T-helper 2 cell treated with Interferon-gamma antibody and Interleukin-4, amounts not matched to agents 5 μg/mL and 100 μg/mL, for 36 hours (primary cell): ENCODE measurements at places on chromosomes 12 and 14.
A peak's percentile ranks its signal among the peaks of the same experiment; 100 is the strongest.

- no peak for DNase-seq
- H3K27me3 ChIP-seq = no peaks in the 10 kb centered on the region
- no peaks in the 10 kb centered on the region for H3K36me3 ChIP-seq
- H3K27ac ChIP-seq = no peak overlapping the region
- no peak overlapping the region for H3K4me3 ChIP-seq
- no peaks in the 10 kb centered on the region for H3K4me1 ChIP-seq
These were observed 145.1 kb upstream of the DIO2 start for GRCh38 chr14:80356413-80356812.

GRCh38 chr12:79933532-79934264 lies 1.2 kb downstream of the PPP1R12A start:
- peak overlapping the region; percentile 92 for H3K27ac ChIP-seq
- H3K4me3 ChIP-seq = peak overlapping the region; percentile 89
- peaks cover 14% of the 10 kb centered on the region for H3K36me3 ChIP-seq
- H3K4me1 ChIP-seq = peaks cover 42% of the 10 kb centered on the region

- no peaks in the 10 kb centered on the region for H3K36me3 ChIP-seq
- no peak overlapping the region for H3K4me3 ChIP-seq
- H3K27ac ChIP-seq = no peak overlapping the region
- no peak for DNase-seq
- no peaks in the 10 kb centered on the region for H3K27me3 ChIP-seq
These were observed 58.8 kb downstream of the PIK3C2G start for GRCh38 chr12:18320036-18320617.

DNA sequence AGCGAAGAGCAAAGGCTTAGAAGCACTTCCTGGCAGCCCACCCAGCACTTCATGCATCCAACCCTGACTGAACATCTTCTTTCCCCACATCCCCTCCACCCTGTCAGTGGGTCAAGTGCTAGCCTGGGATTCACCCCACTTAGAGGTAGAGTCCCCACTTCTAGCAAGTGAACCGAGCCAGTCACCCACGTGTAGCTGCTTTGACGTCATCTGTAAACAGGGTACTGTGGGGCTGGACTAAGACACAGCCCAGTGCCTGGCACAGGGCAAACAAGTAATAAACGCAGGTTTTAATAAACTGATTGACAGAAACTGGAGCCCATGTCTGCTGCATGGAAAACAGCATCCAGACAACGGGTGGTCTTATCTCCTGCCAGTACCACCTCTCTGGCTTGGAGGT lies 61.7 kb downstream of the ITPK1 start:
- no peaks in the 10 kb centered on the region for H3K36me3 ChIP-seq
- no peaks in the 10 kb centered on the region for H3K4me1 ChIP-seq
- no peak overlapping the region for H3K27ac ChIP-seq
- H3K4me3 ChIP-seq = no peak overlapping the region
- DNase-seq = no peak

DNA sequence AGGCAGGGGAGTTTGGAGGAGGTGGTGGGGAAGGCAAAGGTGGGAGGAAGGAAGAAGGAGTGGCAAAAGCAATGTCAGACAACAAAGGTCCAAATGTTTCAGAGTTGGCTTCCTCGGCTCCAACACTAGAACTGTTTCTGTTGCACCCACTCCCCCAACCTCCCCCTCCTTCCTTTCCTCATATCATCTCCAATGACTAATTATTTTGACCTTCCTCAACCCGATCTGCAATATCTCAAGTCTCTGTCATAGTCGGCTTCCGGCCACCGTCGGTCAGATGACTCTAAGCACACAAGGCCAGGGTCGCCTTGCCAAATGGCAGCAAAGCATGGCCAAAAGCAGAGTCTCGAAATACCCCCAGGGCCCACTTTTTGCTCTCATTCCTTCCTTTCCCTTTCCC lies 637.0 kb upstream of the TBX3 start:
- H3K4me1 ChIP-seq = no peaks in the 10 kb centered on the region
- H3K27ac ChIP-seq = no peak overlapping the region
- H3K36me3 ChIP-seq = no peaks in the 10 kb centered on the region
- H3K4me3 ChIP-seq = no peak overlapping the region
- H3K27me3 ChIP-seq = no peaks in the 10 kb centered on the region

DNA sequence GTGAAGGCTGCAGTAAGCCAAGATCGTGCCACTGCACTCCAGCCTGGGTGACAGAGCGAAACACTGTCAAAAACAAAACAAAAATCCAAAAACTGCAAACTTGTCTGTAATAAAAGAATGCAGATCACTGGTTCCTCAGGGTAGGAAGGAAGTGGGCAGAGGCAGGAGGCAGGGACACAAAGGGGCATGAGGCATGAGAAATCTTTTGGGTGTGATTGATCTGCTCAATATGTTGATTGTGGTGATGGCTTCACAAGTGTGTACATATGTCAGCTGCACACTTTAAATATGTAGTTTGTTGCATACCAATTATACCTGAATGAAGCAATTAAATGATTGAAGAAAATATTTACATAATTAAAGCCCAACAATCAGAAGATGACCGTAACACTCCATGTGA lies 117.6 kb downstream of the CMAS start:
- no peak for DNase-seq
- no peak overlapping the region for H3K4me3 ChIP-seq
- H3K4me1 ChIP-seq = peaks cover 9% of the 10 kb centered on the region
- H3K27me3 ChIP-seq = no peaks in the 10 kb centered on the region
- H3K27ac ChIP-seq = no peak overlapping the region

DNA sequence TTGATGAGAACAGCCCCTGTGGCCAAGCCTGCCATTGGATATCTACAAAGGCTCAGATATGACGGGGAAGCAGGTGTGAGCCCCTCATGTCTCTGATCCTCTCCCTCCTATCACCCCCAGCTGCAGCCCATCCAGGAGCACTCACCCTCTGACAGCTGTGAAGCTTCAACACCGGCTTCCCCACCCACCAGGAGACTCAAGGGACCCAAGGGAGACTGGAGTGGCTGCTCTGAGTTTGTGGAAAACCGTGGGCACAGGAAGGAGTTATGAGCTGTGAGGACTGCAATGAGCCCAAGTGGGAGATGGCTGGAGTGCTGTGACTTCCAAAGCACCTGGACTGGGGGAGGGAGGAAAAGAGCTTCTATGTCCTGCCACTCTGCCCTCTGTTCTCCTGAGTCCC lies 7.9 kb downstream of the IFI27L2 start:
- no peak overlapping the region for H3K27ac ChIP-seq
- no peak overlapping the region for H3K4me3 ChIP-seq
- no peaks in the 10 kb centered on the region for H3K36me3 ChIP-seq
- no peak for DNase-seq

GRCh38 chr12:22101749-22102243 lies 55.8 kb downstream of the CMAS start:
- H3K4me3 ChIP-seq = no peak overlapping the region
- no peak for DNase-seq
- no peaks in the 10 kb centered on the region for H3K36me3 ChIP-seq
- H3K4me1 ChIP-seq = peaks cover 2% of the 10 kb centered on the region

- no peaks in the 10 kb centered on the region for H3K4me1 ChIP-seq
- H3K36me3 ChIP-seq = peaks cover 13% of the 10 kb centered on the region
- H3K4me3 ChIP-seq = no peak overlapping the region
- no peaks in the 10 kb centered on the region for H3K27me3 ChIP-seq
These were observed 17.1 kb downstream of the OTUB2 start for GRCh38 chr14:94043111-94043755.

DNA sequence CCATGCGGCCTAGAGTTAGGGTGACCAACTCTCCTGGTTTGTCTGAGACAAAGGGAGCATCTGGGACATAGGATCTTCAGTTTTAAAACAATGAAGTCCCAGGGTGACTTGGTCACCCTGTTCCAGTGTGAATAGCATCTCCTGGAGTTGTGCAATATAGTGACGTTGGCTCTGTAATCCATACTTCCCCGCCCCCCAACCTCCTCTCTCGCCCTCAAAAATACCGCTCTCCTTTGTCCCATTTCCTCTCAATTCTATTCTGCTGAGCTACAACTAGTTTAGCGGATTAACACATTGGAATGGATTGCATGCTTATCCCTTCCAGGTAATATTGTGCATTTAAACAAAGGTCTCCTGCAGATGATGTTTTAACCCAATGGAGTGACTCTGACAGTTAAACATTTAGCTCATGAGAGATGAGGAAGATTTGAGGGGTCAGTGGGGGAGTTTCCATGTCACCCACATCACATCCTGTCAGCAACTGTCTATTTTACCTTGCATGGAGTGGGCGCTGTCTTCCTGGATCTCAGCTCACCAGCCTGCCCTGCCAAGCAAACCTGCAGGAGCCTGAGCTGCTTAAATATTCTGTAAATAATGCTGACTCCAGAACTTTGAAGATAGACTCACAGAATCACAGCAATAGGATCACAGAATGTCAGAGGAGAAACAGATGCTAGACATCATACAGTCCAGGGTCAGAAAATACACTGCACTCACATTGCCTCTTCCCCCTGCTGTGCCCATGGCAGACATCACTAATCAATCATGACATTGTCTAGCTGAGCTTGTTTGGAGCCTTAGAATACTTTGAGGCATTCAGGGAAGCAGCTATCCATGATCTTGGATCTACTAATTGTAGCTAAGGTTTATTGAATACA lies 43.0 kb downstream of the MAP1LC3B2 start:
- H3K4me1 ChIP-seq = peaks cover 27% of the 10 kb centered on the region
- H3K27ac ChIP-seq = peak overlapping the region; percentile 1
- no peak for DNase-seq
- H3K36me3 ChIP-seq = no peaks in the 10 kb centered on the region
- H3K4me3 ChIP-seq = no peak overlapping the region

DNA sequence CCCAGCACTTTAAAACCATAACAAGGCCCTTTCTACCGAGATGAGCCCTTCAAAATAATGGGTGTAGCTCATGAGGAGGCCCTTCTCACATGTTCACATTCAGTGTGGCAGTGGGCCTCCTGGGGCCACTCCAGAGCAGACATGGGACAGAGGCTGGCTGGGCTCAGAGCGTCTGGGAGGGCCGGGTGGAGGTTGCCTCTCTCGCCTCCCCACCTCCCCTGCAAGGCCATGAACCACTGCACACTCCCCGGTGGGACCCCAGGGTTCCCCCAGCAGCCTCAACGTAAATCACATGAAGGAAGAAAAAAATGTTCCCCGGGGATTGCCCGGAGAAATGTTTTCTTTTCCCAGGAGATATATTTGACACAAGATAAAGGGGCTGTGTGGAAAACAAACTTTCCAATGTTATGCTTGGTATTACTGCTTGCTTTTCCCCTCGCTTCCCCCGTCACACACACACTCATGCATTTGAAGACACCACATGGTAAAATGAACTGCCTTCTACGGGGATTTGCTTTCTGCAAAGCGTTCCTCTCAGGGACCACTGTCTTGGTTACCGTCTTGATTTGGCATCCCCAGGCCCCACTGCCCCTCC lies 190.7 kb upstream of the CCND2 start:
- no peak overlapping the region for H3K27ac ChIP-seq
- DNase-seq = no peak
- H3K4me3 ChIP-seq = no peak overlapping the region
- H3K4me1 ChIP-seq = no peaks in the 10 kb centered on the region
- H3K36me3 ChIP-seq = no peaks in the 10 kb centered on the region

- no peaks in the 10 kb centered on the region for H3K27me3 ChIP-seq
- no peak overlapping the region for H3K27ac ChIP-seq
- no peaks in the 10 kb centered on the region for H3K36me3 ChIP-seq
- no peak overlapping the region for H3K4me3 ChIP-seq
These were observed 480.4 kb downstream of the DIO2 start for GRCh38 chr14:79730953-79731352.

DNA sequence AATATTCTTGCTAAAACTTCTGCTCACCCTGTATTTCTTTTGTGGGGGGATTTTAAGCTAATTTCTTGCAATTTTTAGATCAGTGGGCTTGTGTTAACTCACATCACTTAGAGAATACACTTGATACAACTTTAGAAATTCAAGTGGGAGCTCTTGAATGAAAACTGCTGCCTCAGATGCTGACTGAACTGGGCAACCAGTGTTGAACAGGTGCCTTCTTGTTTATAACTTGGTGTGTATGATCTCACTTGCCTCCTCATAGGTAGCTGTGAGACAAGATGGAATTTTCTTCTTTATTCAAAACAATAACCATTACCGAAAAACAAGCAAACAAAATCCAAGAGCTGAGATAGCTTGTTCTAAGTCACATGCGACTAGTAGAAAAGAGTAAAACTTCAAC lies 63.5 kb downstream of the FGD4 start:
- H3K27ac ChIP-seq = no peak overlapping the region
- H3K27me3 ChIP-seq = peaks cover 2% of the 10 kb centered on the region
- H3K4me3 ChIP-seq = no peak overlapping the region
- no peaks in the 10 kb centered on the region for H3K4me1 ChIP-seq
- no peaks in the 10 kb centered on the region for H3K36me3 ChIP-seq
- no peak for DNase-seq

GRCh38 chr14:32733015-32733414 lies 205.7 kb upstream of the NPAS3 start:
- no peaks in the 10 kb centered on the region for H3K4me1 ChIP-seq
- H3K4me3 ChIP-seq = no peak overlapping the region
- no peaks in the 10 kb centered on the region for H3K36me3 ChIP-seq
- no peak for DNase-seq

DNA sequence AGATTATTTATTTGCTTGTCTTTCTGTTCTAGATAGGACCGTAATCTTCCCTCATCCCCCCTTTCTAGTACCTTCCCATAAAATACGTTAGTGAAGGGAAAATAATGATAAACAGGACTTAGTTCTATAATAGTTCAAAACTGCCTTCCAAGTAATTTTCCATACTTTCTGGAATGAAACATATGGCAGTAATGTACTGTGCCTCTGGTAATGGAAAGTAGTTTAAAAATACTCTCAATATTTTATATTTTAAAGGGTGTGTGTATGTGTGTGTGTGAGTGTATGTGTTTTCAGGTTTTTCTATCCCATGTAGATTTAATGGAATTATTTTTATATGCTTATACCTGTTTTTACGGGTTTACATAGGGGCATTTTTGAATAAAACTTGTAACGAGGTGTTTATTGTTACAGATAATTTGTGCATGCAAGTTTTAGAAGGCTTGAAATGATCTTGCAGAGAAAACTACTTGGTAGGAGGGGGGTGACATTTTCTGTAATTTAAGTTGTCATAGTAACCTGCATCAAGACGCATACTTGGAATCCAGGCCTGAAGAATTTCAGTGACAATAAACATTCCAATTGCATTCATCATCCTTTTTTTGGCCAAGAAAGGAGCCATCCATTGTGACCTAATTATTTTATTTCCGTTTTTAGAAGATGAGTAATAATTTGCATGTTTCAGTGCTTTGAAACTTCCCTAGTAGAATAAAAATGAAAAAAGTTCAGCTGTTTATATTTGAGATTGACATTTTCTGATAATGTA lies 38.9 kb downstream of the RASSF8 start:
- H3K36me3 ChIP-seq = no peaks in the 10 kb centered on the region
- H3K27me3 ChIP-seq = peaks cover 2% of the 10 kb centered on the region
- no peak overlapping the region for H3K4me3 ChIP-seq
- no peak overlapping the region for H3K27ac ChIP-seq

DNA sequence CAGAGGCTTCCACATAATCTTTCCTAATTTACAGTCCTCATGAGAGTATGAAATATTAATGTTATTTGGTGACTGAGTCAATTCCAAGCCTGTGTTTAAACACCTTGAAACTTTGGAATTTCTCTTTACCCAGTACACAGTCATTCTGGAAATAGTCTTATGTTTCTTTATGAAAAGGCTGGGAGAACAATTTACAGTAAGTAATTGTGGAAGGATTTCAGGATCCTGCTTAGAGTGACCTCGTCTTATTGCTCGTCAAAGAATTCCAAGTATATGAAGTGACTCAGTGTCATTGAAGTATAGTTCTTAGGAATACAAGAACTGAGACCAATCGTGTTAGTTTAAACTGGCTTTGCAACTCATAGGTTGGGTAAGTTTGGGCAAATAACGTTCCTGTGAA lies 634.2 kb downstream of the SLC16A7 start:
- no peaks in the 10 kb centered on the region for H3K4me1 ChIP-seq
- H3K36me3 ChIP-seq = no peaks in the 10 kb centered on the region
- no peak overlapping the region for H3K27ac ChIP-seq
- H3K27me3 ChIP-seq = no peaks in the 10 kb centered on the region
